ENCODE measurements at places on chromosomes 12 and 14. TPM values are rescaled to one million over a fixed set of nuclear protein-coding genes. Genes with fewer than 3 reads are reported as not detected.

The C3AR1 gene
- total RNA-seq: 23.8 TPM

The NPAS3 gene
- total RNA-seq: 3.5 TPM

The TTC8 gene
- total RNA-seq: 42.5 TPM

The CACNB3 gene
- total RNA-seq: 62.2 TPM

The PLEK2 gene
- not detected for total RNA-seq

The CPNE6 gene
- 0.76 TPM for total RNA-seq

The C12orf56 gene
- total RNA-seq: not detected

The EPYC gene
- total RNA-seq: not detected

The BAG5 gene
- total RNA-seq: 43.6 TPM

The CPM gene
- 4.4 TPM for total RNA-seq

The PTPN6 gene
- total RNA-seq: 0.59 TPM

The PLCZ1 gene
- total RNA-seq: not detected

The PMEL gene
- 2.9 TPM for total RNA-seq

The SLC17A8 gene
- 1.1 TPM for total RNA-seq

The POTEG gene
- not detected for total RNA-seq

The RAD9B gene
- not detected for total RNA-seq

The KRT6C gene
- not detected for total RNA-seq

The ZFYVE21 gene
- 95.9 TPM for total RNA-seq

The KCNK10 gene
- not detected for total RNA-seq

The COL2A1 gene
- total RNA-seq: not detected

The LRP1 gene
- total RNA-seq: 507 TPM

The PIP4P1 gene
- 25.3 TPM for total RNA-seq

The CLEC7A gene
- 2.8 TPM for total RNA-seq

The RIMBP2 gene
- 8.2 TPM for total RNA-seq

The FOXG1 gene
- not detected for total RNA-seq

The OR6C2 gene
- not detected for total RNA-seq

The LPAR5 gene
- 0.61 TPM for total RNA-seq

The NGB gene
- not detected for total RNA-seq

The RNASE7 gene
- total RNA-seq: not detected

The CLEC6A gene
- total RNA-seq: not detected

The IRAK3 gene
- total RNA-seq: 18.7 TPM

The SNW1 gene
- total RNA-seq: 73.2 TPM

The KLRK1 gene
- not detected for total RNA-seq

The RFLNA gene
- not detected for total RNA-seq

The DBX2 gene
- not detected for total RNA-seq

The FAM90A1 gene
- not detected for total RNA-seq

The SLC7A7 gene
- 15.6 TPM for total RNA-seq

The MORN3 gene
- total RNA-seq: 1.9 TPM

The CDCA4 gene
- total RNA-seq: 43.3 TPM

The TTLL5 gene
- total RNA-seq: 35.7 TPM

The GLT8D2 gene
- 12.6 TPM for total RNA-seq

The NELL2 gene
- 0.29 TPM for total RNA-seq

The KRT71 gene
- total RNA-seq: not detected

Measured in uterus (tissue), 4 donors.